ENCODE measurements at places on chromosomes 11 and 22. TPM values are rescaled to one million over a fixed set of nuclear protein-coding genes. Genes with fewer than 3 reads are reported as not detected.

HPS5 gene
- 27.7 TPM for total RNA-seq

SCGB1C1 gene
- total RNA-seq, result not detected

APOL5 gene
- total RNA-seq, result not detected

C22orf42 gene
- not detected for total RNA-seq

LARGE1 gene
- total RNA-seq, result 2.5 TPM

ANGPTL5 gene
- total RNA-seq, result not detected

OR10W1 gene
- total RNA-seq, result not detected

ARHGEF12 gene
- total RNA-seq, result 182 TPM

IRAG1 gene
- total RNA-seq, result 0.21 TPM

MS4A6A gene
- total RNA-seq, result not detected

ISX gene
- not detected for total RNA-seq

ZNRD2 gene
- total RNA-seq, result 61.2 TPM

PGA3 gene
- total RNA-seq, result not detected

OR6T1 gene
- total RNA-seq, result not detected

Data from Panc1 (cell line).